ENCODE measurements at places on chromosomes 1 and 21.
A peak's percentile ranks its signal among the peaks of the same experiment; 100 is the strongest.

GRCh38 chr1:161073474-161074121 is 3.9 kb upstream of the ARHGAP30 start:
- DNase-seq, result no peak

- DNase-seq, result no peak
Measured at GRCh38 chr1:184859381-184860105, 104.9 kb upstream of the EDEM3 start.

DNA sequence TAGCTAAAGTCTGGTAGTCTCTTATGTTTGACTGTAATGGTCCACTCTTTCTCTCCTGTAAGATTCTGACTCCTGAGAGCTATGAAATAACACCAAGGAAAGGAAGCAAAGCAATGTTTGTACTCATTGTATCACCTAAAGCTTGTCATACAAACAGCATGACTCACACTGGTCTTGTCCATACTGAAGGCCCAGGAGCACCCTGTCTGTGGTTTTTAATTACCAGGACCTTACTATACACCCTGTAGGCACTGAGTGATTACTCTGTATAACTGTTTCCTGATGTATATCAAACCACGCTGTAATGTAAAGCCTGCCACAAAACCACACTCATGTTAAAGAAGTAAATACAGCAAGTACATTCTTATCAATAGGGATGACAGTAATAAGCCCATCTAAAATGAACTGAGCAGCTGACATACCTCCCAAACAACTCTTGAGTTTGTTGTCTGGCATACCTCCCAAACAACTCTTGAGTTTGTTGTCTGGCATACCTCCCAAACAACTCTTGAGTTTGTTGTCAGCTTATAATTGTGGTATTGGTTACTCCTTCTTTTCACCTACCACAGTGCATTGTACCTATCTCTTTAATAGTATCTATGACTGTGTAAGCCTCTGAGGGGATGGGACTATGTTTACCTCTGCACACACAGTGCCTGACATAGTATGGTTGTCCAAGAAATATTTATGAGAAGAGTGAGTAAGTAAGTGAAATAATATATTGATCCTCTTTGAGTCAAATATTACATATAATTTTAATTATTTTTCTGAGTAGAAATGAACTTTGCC is 11.6 kb upstream of the TNFSF18 start:
- no peak for DNase-seq

DNA sequence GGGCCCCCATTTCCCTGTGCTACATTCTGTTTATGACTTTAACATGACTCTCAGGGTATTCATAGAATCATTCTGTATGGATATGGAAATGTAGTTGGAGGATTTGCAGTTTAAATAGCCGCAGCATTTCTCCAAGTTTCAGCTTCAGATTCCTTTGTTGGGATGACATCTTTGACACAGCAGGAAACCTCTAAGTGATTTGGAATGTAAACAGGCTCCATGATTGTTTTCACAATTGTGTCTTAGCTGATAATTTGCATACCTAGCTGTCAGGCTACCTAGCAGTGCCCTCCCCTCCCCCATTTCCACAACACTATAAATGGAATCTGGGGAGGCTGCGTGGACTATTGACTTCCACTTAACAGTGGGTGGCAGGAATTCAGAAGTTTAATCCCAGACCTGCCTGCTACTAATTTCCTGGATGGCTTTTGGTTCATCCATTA is 290.2 kb downstream of the HLX start:
- DNase-seq, result no peak

DNA sequence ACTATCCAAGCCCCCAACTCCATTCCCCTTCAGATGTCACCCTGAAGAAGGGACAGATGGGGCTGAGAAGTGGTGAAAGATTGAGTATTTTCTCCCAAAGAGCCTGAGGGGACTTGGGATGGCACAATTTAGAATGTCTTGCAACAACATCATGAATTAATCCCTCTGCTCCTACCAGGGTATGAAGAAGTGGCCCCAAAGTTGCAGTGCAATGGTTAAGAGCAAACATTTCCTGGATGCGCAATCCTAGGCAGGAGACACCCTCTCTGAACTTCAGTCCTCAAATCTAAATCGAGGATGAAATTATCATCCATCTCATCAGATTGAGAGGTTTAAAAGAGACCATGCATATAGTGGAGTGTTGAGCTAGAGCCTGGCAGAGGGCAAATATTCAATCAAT is 28.6 kb upstream of the CITED4 start:
- no peak for DNase-seq

- peak; percentile 79 for DNase-seq
Measured at GRCh38 chr1:244834543-244835275, 749 bp upstream of the COX20 start.

DNA sequence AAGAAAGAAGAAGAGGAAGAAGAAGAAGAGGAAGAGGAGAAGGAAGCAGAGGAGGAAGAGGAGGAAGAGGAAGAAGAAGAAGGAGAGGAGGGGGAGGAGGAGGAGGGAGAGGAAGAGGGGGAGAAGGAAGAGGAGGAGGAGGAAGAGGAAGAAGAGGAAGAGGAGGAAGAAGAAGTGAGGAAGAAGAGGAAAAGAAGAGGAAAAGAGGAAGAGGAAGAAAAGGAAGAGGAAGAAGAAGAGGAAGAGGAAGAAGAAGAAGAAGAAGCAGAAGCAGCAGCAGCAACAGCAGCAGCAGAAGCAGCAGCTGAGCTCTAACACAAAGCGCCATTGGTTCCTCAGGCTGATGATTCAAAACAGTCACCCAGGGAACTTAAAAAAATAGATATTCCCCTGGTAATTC is 34.0 kb downstream of the DNAI4 start:
- no peak for DNase-seq

- no peak for DNase-seq
Measured at GRCh38 chr1:161733526-161733925, 12.2 kb downstream of the FCRLB start.

GRCh38 chr1:228666686-228667623 is 68.3 kb upstream of the RHOU start:
- DNase-seq, result no peak

DNA sequence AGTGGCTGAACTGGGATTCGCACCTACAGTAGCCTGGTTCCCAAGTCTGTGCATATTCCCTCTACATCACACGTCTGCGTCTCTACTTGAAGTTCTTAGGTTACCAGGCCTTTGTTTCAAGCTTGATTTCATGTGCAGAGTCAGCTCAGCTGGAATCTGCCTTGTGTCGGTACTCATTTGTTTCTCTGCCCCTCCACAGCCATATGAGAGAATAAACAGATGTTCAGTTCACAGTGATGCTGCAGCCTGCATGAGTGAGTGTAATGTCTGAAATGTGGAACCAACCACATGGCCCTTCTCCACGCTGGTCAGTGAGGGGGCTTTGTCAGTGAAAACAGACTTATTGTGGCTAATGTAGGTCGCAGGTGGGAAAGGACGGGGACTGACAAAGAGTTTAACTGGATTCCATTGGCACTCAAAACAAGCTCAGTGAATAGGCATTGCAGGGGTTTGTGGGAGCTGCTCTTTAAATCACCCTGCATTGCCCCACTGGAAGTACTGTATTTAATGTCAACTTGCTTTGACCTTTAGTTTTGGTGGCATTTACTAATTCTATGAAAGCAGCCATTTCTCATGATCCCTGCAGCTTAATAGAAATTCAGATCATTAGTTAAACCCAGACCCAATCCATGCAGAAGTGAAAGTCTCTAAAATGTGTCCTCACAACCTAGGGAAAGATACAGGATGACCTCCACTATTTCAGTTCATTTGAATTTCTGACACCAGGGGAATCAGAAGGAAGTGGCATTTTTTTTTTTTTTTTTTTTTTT is 136.4 kb upstream of the FAM78B start:
- DNase-seq, result no peak

- DNase-seq, result no peak
Measured at GRCh38 chr1:238664139-238664538, 722.2 kb upstream of the CHRM3 start.

- no peak for DNase-seq
Measured at GRCh38 chr1:171081763-171082201, 8.9 kb upstream of the FMO3 start.

Measured in activated CD4-positive, alpha-beta T cell treated with anti-CD3 and anti-CD28 coated beads, Interleukin-2, amount 50 U/mL, for 1 hour (primary cell).